ENCODE measurements at places on chromosomes 3 and 15.

- no peak for DNase-seq
Observed at GRCh38 chr3:133855002-133855370, 40.7 kb downstream of the RAB6B start.

GRCh38 chr15:52822475-52822874, 32.3 kb upstream of the ONECUT1 start:
- DNase-seq: no peak

- DNase-seq: no peak
Observed at GRCh38 chr3:195462308-195462610, 19.4 kb upstream of the ACAP2 start.

- DNase-seq: no peak
Observed at GRCh38 chr3:72681598-72681997, 166.6 kb downstream of the SHQ1 start.

DNA sequence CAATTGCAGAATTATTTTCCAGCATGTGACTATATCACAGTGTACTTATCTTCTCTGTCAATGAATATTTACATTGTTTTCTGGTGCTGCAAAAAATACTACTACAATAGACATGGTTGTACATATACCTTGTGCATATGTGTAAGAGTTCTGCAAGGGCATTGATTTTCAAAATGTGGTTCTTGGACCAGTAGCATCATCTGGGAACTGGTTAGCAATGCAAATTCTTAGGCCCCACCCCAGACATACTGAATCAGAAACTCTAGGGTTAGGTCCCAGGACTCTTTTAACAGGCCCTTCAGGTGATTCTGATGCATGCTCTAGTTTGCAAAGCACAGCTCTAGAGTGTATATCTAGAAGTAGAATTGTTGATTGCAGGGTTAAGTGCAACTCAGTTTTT, 292.3 kb downstream of the ZNF621 start:
- no peak for DNase-seq

Data from A549 (cell line).